ENCODE measurements at places on chromosomes 6 and 20.

DNA sequence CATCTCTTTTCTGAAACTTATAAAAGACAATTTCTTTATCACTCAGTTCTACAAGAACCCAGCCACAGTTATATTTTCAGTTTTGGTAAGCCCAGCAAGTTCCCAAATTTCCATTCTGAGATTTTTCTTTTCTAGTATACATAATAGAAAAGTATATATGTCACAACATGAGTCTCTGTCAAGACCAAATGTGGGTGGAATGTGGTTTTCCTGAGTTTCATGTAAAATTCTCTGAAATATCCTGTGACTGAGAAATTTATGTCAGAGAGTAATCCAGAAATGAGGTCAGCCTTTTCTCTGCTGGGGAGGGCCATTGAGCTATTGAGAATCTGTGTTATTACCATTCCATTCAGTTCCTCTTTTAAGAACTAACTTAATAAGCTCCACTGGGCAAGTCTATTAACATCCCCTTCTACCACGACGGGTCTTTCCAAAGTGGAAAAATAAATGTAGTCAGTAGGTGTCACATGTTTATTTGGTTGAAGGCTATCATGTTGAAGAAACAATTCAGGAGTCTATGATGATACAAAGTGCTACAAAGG lies 100.7 kb upstream of the HMGN3 start:
- DNase-seq = no peak

DNA sequence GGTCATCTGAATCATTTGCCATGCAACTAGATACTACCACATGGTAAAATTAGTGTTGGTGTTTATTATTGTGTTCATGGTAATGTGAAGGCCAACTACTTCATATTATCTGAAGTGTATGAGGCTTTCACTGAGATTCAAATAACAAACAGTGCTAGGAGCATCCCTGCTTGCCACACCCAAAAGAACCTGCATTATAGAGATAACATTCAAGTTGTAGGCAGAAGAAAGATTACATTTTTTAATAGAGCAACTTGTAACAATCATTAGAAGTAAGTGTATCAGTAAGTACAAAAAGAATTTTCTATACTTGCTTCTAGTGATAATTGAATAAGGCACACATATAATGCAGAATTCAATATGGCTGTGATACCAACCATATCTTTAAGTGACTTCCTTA lies 49.8 kb downstream of the BCKDHB start:
- no peak for DNase-seq

DNA sequence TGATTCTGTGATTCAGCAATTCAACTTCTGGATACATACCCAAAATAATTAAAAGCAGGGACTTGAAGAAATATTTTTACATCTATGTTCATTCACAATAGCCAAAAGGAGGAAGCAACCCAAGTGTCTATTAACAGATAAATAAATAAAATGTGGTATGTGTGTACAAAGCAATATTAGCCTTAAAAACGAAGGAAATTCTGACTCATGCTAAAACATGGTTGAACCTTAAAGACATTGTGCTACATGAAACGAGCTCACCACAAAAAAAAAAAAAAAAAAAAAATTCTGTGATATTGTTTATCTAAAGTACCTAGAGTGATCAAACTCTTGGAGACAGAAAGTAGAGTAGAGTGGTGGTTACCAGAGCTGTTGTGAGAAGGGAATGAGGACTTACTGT lies 54.8 kb upstream of the TFAP2D start:
- no peak for DNase-seq

DNA sequence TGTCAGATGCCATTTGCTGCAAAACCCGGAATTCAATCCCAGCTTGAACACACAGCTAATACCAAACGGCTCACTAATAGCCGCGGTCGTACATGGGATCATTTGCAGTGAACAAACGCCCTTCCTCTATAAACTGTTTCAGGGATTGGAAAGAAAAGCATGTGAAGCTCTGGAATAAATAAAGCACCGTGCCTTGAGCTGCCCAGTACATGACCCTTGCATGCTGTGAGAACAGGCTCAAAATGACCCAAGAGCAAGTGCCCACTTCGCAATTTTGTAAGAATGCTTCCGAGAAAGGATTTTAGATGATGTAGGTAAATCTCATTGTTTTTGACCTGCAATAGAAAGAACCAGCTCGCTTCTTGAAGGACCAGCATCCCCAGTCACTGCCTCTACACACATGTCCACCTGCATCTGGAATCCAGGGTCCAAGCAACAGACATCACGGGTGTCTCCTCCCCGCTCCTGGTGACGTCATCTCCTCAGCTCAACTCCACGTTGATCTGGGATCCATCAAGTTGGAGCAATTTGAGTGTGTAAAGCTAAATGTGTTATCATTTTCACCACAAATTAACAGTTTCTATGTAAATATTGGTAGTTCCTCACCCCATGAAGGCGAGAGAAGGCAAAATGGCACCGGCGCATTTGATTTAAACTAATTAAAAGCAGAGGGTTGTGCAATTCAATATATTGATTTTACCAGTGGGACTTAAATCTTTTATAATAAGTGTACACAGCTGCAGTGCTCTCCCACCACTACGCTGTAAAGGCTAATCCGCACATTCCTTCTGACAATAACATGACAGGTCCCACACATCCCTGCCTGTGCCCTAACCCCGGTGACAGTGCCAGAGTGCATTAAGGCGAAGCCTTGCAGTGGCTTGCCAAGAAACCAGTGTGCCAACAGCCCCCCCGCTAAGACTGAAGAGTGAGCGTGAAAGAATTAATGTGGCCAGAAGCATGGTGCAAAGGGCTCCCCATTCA lies 6.2 kb downstream of the BMP7 start:
- no peak for DNase-seq

DNA sequence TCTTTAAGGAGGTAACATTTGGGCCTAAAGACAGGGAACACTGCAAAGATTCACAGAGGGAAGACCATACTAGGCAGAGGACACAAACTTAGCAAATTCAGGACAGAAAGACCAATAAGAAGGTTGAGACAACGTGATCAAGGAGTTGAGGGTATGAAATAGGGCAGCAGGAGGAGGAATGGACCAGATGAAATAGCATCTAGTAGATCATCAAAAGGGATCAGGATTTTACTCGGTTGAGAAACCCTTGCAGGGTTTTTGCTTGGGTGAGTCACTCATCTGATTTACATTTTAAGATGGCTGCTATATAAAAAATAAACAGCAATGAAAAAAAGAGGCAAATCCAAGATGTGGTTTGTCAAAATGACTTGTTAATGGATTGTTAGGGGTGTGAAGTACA lies 4.7 kb downstream of the BCLAF1 start:
- no peak for DNase-seq

Data from activated naive CD4-positive, alpha-beta T cell treated with Interleukin-2 at 50 U/mL for 16 hours (primary cell).